Upper lobe of left lung (tissue), 6 donors: ENCODE measurements at places on chromosomes 13 and 19. TPM values are rescaled to one million over a fixed set of nuclear protein-coding genes. Genes with fewer than 3 reads are reported as not detected.

GAPDHS gene
- not detected for total RNA-seq

DYRK1B gene
- 18.2 TPM for total RNA-seq

- no peak overlapping the region for H3K4me3 ChIP-seq
- peaks cover 15% of the 10 kb centered on the region for H3K4me1 ChIP-seq
- no peak overlapping the region for H3K27ac ChIP-seq
- no peak for DNase-seq
- peaks cover 52% of the 10 kb centered on the region for H3K36me3 ChIP-seq
- no peaks in the 10 kb centered on the region for H3K27me3 ChIP-seq
Observed at GRCh38 chr19:46368116-46368515, 21.2 kb downstream of the PPP5C start.

DNA sequence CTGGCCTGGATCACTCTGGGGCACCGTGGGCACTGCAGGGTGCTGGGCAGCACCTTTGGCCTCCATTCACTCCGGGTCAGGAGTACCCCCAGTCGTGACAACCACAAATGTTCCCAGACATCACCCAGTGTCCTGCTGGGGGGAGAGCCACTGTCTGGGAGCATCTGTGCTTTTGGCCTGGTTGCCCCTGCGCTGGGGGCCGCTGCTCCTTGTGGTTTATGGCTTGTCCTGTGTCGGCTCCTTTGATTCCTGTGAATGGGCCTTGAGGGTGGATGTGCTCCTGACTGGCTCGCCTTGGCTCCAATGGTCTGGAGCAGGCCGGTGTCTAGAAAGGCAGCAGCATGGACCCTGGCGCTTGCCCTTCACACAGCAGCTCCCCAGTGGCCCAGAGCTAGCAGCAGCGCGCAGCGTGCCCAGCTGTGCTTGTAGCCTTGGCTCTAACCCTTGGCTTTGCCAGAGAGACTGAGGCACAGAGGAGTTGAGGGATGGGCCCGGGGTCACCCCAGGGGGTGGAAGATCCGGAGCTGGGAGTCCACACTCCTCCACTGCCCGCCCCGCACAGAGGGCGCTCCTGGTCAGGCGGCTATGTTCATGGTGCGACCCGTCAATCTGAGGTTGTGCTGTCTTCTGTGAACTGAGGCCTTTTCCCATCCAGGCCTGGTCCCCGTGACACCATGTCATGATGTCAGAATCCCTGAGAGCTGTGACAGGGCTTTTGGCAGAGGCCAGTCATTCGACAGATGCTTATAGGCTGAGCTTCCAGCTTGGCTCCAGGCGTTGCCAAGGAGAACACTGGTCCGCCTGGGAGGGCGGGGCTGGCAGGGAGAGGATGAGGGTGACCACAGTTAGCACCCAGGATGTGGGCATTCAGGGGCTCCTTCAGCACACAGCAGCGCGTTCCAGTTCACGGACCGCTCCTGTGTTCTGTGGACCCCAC is 4.1 kb downstream of the DAZAP1 start:
- no peaks in the 10 kb centered on the region for H3K27me3 ChIP-seq
- H3K4me3 ChIP-seq, result peak overlapping the region; percentile 99
- peaks cover 79% of the 10 kb centered on the region for H3K4me1 ChIP-seq
- H3K27ac ChIP-seq, result peak overlapping the region; percentile 44
- peak; percentile 78 for DNase-seq

CDX2 gene
- total RNA-seq, result not detected

- H3K4me1 ChIP-seq, result no peaks in the 10 kb centered on the region
- DNase-seq, result no peak
- no peaks in the 10 kb centered on the region for H3K36me3 ChIP-seq
- H3K27me3 ChIP-seq, result no peaks in the 10 kb centered on the region
Observed at GRCh38 chr13:86684402-86684801, 885.2 kb upstream of the SLITRK6 start.

GRCh38 chr19:13892870-13893269 is 13.0 kb downstream of the BRME1 start:
- DNase-seq, result no peak
- no peak overlapping the region for H3K4me3 ChIP-seq
- no peaks in the 10 kb centered on the region for H3K36me3 ChIP-seq

GRCh38 chr13:106372199-106373155 is 163.0 kb downstream of the EFNB2 start:
- H3K4me3 ChIP-seq, result no peak overlapping the region
- H3K27ac ChIP-seq, result no peak overlapping the region
- peak; percentile 40 for DNase-seq
- H3K4me1 ChIP-seq, result peaks cover 9% of the 10 kb centered on the region
- no peaks in the 10 kb centered on the region for H3K36me3 ChIP-seq

DNA sequence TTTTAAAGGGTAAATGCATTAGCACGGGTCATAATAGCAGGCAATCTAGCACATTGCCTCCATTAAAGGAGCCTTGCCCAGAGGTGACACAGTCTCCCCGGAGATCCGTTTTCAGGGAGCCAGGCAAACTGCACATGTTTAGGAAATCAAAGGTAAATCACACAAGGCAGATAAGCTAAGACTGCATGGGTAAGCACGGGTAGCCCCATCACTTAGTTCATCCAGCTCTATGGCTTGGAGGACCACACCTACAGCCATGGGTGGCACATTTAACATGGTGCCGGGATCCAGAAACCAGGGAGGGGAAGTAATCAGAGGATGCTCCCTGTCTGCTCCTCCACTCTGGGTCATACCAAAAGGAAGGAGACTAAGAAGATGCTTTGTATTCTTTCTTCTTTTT is 16.8 kb downstream of the LGALS16 start:
- no peak overlapping the region for H3K27ac ChIP-seq
- H3K4me1 ChIP-seq, result no peaks in the 10 kb centered on the region
- no peak overlapping the region for H3K4me3 ChIP-seq
- no peak for DNase-seq
- no peaks in the 10 kb centered on the region for H3K36me3 ChIP-seq

GRCh38 chr13:114048443-114048842 is 74.6 kb upstream of the C13orf46 start:
- no peaks in the 10 kb centered on the region for H3K27me3 ChIP-seq
- H3K27ac ChIP-seq, result no peak overlapping the region
- H3K4me1 ChIP-seq, result peaks cover 8% of the 10 kb centered on the region
- no peaks in the 10 kb centered on the region for H3K36me3 ChIP-seq

- no peaks in the 10 kb centered on the region for H3K36me3 ChIP-seq
- no peak overlapping the region for H3K4me3 ChIP-seq
- no peak overlapping the region for H3K27ac ChIP-seq
- H3K4me1 ChIP-seq, result peaks cover 8% of the 10 kb centered on the region
- H3K27me3 ChIP-seq, result no peaks in the 10 kb centered on the region
- no peak for DNase-seq
Observed at GRCh38 chr13:33308863-33309262, 23.3 kb upstream of the STARD13 start.

GRCh38 chr13:106407338-106407737 is 128.1 kb downstream of the EFNB2 start:
- no peak for DNase-seq
- H3K36me3 ChIP-seq, result no peaks in the 10 kb centered on the region
- H3K4me3 ChIP-seq, result no peak overlapping the region
- H3K27ac ChIP-seq, result no peak overlapping the region
- no peaks in the 10 kb centered on the region for H3K4me1 ChIP-seq
- H3K27me3 ChIP-seq, result no peaks in the 10 kb centered on the region

DNA sequence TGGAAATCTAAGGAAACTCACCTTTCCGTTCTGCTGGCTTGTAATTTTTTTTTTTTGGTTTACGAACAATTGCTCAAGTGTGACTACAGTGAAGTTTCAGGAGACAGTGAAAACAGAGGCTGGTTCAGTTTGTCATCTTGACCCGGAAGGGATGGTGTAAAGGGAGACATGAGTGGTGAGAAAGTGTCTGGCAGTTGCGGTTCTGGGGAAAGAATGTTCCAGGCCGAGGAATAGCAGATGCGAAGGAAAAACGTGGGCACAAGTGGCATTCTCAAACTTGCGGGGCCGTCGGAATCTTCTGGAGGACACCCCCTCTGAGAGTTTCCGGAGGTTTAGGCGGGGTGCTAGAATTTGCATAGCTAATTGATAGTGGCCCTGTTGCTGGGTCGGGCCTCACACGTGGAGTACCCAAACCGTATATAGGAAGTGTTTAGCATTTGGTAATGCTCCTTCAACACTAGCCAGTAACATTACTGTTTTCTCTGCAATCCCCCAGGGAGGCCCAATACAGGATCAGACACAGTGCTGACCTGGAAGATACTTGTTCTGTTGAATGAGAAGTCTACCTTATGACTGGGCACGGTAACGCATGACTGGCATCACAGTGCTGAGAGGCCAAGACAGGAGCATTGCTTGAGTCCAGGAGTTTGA is 2.8 kb upstream of the TNFSF9 start:
- H3K27me3 ChIP-seq, result no peaks in the 10 kb centered on the region
- H3K4me1 ChIP-seq, result peaks cover 33% of the 10 kb centered on the region
- no peak overlapping the region for H3K4me3 ChIP-seq
- no peaks in the 10 kb centered on the region for H3K36me3 ChIP-seq
- no peak for DNase-seq
